ENCODE measurements at places on chromosomes 1 and 21. TPM values are rescaled to one million over a fixed set of nuclear protein-coding genes. Genes with fewer than 3 reads are reported as not detected.

Gene C1orf122
- polyA plus RNA-seq: 25.8 TPM

Gene HECTD3
- polyA plus RNA-seq: 30.7 TPM

DNA sequence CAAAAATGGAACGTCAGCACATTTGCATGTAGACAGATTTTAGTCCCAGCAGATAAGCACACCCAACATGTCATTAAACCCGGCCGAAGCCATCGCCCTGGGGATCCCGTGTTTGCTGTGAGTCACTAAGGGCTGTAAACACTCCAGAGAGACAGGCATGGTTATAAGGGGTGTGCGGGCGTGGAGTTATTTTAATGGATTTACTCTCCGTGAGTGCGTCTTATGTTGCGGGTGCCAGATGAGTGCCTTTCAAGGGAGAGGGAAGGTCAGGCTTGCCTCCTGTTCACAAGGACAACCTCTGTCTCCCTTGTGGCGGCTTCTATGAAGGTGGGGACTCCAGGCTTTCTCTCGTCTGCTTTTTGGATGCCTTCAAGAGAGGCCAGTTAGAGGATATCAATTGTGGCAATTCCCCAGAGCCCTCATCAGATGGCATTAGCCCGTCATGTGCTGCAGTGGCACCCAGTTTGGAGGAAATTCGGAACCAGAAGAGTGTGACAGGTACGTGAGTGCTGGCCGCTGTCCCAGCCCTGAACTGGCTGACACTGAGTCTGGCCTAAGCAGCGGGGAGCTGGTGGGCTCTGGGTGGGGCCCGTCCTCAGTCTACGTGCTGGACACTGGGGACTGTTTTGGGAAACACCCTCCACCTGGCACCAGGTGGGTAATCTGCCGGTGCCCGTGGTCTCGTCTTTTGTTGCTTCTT lies 223.8 kb upstream of the TMEM51 start:
- H3K36me3 ChIP-seq: no peaks in the 10 kb centered on the region
- H3K27me3 ChIP-seq: no peaks in the 10 kb centered on the region
- no peak for DNase-seq
- H3K4me1 ChIP-seq: peaks cover 24% of the 10 kb centered on the region
- peak overlapping the region; percentile 19 for H3K27ac ChIP-seq
- H3K4me3 ChIP-seq: no peak overlapping the region

GRCh38 chr1:2320760-2321667 lies 70.3 kb downstream of the MORN1 start:
- DNase-seq: no peak
- no peak overlapping the region for H3K4me3 ChIP-seq
- H3K4me1 ChIP-seq: peaks cover 32% of the 10 kb centered on the region

DNA sequence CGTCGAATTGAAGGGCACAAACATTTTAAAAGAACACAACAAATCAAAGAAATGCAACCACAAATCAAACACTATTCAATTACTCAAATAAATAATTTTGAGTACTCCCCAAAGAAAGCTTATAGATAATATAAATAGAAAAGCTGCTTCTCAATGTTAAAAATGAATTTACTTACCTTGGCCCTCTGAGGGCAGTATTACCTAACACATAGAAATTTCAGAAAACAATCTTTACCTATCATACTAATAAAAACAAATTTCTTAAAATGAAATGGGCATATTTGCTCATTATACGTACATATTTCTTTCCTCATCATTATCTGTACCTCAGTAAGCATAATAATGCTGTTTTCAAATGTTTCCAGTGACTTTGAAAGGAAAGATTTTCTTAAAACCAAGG lies 141.8 kb downstream of the AKT3 start:
- H3K36me3 ChIP-seq: no peaks in the 10 kb centered on the region
- no peaks in the 10 kb centered on the region for H3K4me1 ChIP-seq

All from left lung (tissue), 14 donors.